Erythroblast (primary cell): ENCODE measurements at places on chromosomes 12 and 14.

DNA sequence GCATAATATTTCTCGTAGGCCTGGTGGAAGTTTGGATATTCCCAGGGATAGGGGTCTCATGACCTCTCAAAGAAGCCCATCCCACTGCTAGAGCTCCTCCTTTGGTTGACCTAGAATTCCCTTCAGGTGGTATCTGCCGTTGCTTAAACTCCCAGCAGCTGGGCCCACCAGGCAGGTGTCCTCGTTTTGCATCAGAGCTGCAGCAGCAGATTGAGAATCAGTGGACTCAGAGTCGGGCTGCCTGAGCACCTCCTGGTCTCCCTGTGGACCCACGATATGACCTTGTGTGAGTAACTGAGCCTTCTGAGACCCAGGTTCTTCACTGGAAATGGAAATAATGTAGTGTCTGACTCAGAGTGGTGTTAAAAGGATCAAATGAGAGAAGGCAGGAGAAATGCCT lies 132.7 kb downstream of the PAPOLA start:
- DNase-seq, result no peak

DNA sequence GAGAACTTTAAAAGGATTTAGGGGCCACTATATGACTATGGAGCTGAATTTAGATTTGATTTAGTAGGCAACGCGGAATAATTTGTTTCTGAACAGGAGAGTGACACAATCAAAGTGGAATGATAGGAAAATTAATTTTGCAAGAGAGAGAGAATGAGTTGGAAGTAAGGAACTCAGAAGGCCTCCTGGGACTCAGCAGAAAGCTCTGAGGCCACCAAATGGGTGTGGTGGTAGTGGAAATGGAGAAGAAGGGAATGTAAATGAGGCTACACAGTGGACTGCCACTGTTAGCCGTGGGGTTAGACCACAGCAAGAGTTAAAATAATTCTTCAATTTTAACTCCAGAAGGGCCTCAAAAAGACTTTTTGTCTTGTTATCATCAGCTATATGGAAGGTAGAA lies 102.7 kb downstream of the LRRK2 start:
- no peak for DNase-seq

- DNase-seq, result no peak
Measured at GRCh38 chr12:66380769-66381535, 78.7 kb downstream of the HELB start.

- DNase-seq, result no peak
Measured at GRCh38 chr14:34060651-34060999, 109.8 kb upstream of the EGLN3 start.

- no peak for DNase-seq
Measured at GRCh38 chr12:120977531-120978295, 630 bp upstream of the HNF1A start.

- no peak for DNase-seq
Measured at GRCh38 chr12:90260136-90260535, 551.5 kb upstream of the ATP2B1 start.

GRCh38 chr14:85428926-85429325 lies 101.0 kb upstream of the FLRT2 start:
- DNase-seq, result no peak

- DNase-seq, result no peak
Measured at GRCh38 chr14:99916091-99916383, 122.8 kb downstream of the EML1 start.

GRCh38 chr14:55938249-55938791 lies 179.9 kb upstream of the PELI2 start:
- no peak for DNase-seq

- DNase-seq, result peak; percentile 84
Measured at GRCh38 chr14:105527826-105528585, 1.6 kb downstream of the TMEM121 start.

DNA sequence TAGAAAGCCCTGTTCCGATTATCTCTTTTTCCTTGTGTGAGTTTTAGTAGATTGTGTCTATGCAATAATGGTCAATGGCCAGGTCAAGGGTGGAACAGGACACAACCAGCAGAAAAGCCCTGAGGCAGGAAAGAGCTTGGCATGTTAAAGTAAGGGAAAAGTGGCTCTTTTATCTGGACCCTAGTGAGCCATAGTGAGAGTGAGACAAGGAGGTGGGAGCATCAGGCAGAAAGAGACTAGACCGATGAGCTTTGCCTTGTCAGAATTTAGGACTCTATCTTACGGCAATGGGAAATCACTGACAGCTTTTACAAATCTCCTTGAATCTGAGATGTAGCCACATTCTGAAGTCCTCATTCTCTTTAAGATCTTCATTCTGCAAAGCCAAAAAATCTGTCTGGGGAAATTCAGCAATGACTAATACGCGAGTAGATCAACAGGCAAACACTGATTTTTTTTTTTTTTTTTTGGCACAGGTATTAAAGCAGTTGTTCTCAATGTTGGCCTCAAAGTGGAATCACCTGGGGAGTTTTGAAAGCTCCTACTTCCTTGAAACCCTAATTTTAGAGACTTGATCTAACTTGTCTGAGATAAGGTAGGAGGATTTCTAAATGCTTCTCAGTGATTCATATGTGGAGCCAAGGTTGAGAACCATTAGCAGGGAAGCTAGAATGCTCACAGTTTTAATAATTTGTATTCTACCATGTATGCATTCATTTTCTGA lies 33.9 kb downstream of the TMEM19 start:
- DNase-seq, result no peak

DNA sequence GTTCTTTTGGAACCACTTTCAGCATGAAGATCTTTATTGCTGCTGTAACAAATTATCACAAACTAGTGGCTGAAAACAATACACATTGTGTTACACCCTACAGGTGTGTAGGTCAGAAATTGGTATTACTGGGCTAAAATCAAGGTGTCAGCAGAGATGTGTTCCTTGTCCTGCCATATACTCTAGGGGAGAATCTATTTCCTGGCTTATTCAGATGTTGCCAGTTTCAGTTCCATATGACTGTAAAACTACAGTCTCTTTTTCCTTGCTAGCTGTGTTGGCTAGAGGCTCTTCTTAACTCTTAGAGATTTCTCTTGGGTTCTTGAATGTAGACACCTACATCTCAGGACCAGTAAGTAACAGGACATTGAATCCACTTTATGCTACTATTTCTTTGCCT lies 215.6 kb upstream of the PPFIA2 start:
- DNase-seq, result no peak

GRCh38 chr14:77151245-77151644 lies 9.7 kb upstream of the ZDHHC22 start:
- DNase-seq, result peak; percentile 40

- no peak for DNase-seq
Measured at GRCh38 chr14:59215322-59215721, 26.9 kb downstream of the DAAM1 start.

GRCh38 chr12:132341318-132342050 lies 12.1 kb upstream of the GALNT9 start:
- no peak for DNase-seq

- no peak for DNase-seq
Measured at GRCh38 chr14:79781882-79782281, 429.4 kb downstream of the DIO2 start.

DNA sequence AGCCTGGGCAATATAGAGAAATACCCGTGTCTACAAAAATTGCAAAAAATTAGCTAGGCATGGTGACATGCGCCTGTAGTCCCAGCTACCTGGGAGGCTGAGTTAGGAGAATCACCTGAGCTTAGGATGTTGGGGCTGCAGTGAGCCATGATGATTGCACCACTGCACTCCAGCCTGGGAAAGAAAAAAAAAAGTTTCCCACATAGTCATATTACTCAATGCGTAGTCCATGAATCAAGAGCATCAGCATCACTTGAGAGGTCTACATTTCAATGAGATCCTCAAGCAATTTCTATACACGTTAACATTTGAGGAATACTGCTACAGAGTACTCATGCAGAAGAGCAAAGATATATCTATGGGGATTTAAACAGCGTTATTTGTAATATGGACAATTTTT lies 5.2 kb upstream of the LRRC23 start:
- no peak for DNase-seq

DNA sequence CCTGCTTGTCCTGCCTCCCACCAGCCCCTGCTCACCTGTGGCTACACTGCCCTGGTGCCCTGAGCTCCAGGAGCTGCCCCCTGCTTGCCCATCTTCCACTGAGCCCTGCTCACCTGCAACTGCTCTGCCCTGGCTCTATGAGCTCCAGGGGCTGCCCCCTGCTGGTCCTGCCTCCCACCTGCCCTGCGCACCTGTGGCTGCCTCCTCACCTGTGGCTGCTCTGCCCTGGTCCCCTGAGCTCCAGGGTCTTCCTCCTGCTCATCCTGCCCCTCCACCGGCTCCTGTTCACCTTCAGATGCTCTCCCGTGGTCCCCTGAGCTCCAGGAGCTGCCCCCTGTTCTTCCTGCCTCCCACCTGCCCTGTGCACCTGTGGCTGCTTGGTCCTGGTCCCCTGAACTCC lies 247.6 kb downstream of the TMEM121 start:
- no peak for DNase-seq

DNA sequence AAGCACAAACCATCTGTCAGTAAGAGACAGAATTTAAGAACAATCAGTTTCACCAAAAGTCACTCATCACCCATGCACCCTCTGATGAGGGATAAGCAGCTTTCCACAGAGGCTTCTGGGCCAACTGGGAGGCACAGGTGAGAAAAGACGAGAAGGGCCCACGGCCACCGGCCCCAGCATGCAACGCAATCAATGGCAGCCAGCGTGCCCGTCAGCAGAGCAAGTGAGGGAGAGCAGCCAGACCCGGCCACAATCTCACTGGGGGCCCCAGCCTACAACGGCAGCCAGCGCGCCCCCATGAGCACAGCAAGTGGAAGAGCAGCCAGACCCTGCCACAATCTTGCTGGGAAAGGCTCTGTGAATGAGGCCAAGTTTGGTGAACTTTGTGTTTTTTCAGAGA lies 13.3 kb downstream of the ANKLE2 start:
- DNase-seq, result no peak

- DNase-seq, result no peak
Measured at GRCh38 chr12:73226593-73226992, 954.4 kb downstream of the TRHDE start.

GRCh38 chr12:91211866-91212265 lies 29.2 kb upstream of the DCN start:
- no peak for DNase-seq

- peak; percentile 12 for DNase-seq
Measured at GRCh38 chr12:21370845-21371449, 1.8 kb upstream of the IAPP start.

DNA sequence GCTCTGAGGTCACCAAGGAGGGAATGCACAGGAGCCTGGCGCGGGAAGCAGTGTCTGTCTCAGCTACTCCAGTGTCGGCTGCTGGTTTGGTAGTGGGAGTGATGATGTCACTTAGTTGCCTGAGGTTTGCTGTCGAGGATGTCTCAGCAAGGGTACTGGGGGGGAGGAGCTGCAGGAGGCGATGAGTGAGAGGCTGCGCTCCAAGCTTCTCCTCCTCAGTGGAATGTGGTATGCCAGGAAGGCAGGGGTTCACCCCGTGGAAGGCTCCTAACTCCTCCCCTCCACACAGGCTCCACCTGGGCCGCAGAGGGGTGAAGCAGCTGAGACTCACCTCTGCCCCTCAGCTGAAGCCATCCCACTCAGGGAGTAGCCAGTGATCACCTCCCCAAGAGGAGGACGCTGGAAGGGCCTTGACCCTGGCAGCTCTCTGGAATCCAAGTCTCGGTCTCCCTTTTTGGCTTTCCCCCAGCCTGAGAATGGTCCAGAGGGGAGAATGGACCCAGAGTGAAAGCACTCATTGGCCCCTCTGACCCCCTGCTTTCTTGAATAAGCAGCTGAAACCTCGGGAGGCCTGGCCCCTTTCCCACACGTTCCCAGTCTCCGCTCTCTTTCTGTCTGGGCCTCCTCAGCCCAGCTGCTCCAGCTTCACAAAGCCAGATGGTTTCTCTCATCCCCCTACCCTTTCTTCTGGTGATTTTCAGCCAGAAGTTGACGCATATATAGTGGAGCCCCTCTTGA lies 178.9 kb upstream of the FKBP4 start:
- no peak for DNase-seq

- DNase-seq, result no peak
Measured at GRCh38 chr14:97977651-97978261, 1180.6 kb downstream of the VRK1 start.

- DNase-seq, result no peak
Measured at GRCh38 chr12:131915823-131916222, 13.3 kb upstream of the PUS1 start.

GRCh38 chr12:89892436-89892835 lies 183.8 kb upstream of the ATP2B1 start:
- no peak for DNase-seq

DNA sequence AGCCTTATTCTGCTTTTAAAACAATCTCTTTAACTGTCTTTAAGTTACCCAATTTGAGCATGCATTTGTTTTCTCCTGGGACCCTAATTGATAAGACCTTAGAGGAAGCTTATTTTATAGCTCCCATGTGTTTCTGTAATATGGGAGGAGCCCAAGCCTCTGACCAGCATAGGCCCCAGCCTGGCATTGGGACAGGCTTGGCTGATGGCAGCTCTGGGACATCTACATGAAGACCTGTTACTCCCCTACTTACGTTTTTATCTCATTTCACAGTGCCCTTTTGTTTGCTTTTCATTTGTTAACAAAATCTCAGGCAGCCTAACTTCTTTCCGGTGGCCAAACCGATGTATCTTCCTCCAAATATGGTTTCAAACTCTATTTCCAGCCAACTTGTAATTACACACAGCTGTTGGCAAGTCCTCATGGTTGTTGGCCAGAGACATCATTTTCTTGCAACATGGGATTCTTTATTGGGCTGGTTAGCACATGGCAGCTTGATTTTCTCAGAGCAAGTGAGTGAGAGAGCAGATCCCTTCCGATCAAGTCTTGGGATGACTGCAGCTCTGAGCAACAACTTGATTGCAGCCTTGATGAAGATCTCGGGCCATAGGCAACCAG lies 1117.5 kb downstream of the AACS start:
- no peak for DNase-seq
